HS-27A (cell line): ENCODE measurements at places on chromosomes 7 and 10.

GRCh38 chr10:90930070-90930837 is 9.4 kb upstream of the ANKRD1 start:
- peak; percentile 75 for DNase-seq

- DNase-seq, result no peak
Measured at GRCh38 chr10:91759581-91759986, 38.6 kb upstream of the TNKS2 start.

DNA sequence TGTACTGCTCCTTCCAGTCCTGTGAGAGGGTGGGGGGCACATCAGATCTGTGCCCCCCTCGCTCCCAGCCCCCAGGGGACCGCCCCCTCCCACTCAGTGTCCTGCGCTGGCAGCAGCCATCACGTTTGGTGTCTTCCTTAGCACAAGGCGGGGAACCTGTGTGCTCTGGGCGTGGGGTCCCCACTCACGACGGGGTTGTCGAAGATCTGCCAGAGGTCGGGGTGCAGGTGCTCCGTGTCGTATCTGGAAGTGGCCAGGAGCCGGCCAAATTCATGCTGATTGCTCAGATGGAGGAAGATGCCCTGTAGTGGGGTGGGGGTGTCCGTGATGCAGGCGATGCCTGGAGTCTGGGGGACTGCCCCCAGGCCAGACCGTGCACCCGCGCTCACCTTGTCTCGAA is 7.2 kb downstream of the PLOD3 start:
- no peak for DNase-seq

- DNase-seq, result no peak
Measured at GRCh38 chr7:43362652-43363034, 220.3 kb upstream of the STK17A start.

DNA sequence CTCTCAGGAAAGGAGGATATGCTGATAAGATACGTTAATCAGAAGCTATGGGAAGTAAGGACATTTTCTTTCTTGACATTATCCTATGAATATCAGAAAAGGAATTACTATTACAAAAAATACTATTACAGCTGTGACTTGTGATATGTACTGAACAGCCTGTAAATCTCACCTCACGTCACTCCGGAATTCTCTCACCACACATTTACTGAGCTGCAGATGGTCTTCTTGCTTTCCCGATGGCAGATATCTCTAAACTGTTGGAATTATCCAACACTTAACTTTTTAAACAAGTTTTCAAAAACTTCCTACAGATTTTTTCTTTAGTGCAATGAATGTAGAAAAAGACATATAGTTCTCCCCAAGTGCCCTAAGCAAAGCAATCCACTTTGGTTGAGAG is 313.4 kb downstream of the GPR37 start:
- DNase-seq, result no peak

DNA sequence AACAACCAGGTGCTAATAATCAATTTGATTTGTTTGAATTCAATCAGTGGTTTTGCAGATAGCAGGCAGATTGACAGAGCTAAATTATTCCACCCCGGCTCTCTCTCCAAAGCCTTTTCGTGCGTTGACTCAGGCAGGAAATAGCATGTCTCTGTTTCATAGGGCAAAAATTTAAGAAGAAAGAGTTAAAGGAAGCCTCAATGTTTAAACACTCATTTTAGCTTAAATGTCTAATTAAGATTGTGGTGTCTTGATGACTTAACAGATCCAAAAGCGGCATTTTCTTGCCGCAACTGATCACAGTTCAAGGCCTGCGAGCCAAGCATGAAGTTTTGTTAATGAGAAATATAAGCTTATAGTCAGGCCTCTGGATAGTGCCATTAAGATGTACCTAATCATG is 1051.1 kb upstream of the AUTS2 start:
- no peak for DNase-seq

DNA sequence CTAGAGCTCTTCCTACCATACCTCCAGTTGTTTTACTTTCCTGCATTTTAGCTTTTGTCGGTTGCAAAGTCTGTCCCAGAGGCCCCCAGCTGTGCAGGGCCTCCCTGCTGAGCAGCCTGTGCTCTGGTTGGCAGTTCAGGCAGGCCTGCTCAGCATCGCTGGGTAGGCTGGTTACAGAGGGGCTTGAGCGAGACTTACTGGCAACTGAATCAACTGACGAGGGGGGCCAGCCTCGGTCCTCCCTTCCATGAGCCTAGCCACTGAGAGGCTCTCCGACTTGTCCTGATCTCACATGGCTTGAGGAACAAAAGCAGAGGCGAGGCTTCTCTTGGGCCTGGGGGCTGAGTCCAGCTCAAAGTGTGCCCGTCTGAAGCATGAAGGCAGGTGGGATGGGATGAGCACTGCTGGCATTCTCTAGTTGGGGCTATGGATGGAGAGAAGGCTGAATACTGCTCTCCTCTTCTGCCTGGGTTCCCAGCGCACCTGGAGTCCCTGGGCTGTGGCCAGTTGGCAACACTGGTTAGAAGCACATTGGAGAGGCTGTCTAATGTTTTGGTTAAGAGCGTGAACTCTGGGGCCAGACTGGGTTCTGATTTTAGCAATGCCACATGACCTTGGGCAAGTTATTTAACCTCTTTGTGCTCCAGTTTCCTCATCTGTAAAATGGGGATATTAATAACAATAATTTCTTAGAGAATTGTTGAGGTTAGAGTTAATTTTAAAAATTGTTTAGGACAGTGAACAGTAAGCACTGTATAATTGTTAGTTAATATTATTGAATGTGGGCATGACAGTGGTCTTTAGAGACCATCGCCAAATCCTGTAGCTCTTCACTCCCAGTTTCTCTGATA is 6.9 kb upstream of the SFRP5 start:
- DNase-seq, result no peak

DNA sequence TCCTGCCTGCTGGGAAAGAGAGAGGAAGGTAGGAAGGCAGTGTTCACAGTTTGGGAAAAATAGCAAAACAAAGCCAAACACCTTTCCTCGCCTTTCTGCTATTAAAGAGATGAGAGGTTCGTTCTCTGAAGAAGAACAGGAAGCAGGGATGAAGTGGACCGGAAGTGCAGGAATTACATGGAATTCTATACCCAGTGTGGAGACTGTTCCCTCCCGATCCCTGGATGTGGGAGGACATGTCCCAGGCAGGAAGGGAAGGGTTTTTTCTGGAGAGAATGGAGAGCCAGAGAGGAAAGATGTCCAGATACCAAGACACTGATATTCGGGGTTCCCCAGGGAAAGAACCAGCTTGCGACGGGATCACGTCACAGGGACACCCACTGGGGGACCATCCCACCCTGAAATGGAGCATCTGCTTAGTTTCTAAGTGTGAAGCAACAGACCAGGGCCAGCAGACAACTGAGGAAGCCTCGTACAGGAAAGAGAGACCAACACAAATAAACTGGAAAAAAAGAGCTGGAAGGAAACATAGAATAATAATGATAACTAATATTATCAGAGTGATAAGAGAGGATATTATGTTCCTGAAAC is 187.6 kb downstream of the PRPF18 start:
- DNase-seq, result no peak

DNA sequence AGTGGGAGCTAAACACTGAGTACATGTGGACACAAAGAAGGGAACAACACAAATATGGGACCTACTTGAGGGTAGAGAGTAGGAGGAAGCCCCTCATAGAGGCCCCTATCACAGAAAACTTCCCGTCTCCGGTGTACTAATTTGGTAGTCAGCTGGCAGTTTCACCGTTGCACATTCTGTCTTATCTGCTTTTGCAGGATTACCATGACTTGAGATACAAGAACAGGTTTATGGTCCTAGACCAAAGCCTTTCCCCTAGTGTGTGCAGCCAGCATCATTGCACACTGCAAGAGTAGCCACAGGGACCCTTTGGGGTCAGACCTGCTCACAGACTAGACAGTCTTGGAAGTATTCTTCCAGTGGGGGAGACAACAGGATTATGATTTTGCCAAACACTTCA is 5.9 kb upstream of the IFIT1B start:
- no peak for DNase-seq

DNA sequence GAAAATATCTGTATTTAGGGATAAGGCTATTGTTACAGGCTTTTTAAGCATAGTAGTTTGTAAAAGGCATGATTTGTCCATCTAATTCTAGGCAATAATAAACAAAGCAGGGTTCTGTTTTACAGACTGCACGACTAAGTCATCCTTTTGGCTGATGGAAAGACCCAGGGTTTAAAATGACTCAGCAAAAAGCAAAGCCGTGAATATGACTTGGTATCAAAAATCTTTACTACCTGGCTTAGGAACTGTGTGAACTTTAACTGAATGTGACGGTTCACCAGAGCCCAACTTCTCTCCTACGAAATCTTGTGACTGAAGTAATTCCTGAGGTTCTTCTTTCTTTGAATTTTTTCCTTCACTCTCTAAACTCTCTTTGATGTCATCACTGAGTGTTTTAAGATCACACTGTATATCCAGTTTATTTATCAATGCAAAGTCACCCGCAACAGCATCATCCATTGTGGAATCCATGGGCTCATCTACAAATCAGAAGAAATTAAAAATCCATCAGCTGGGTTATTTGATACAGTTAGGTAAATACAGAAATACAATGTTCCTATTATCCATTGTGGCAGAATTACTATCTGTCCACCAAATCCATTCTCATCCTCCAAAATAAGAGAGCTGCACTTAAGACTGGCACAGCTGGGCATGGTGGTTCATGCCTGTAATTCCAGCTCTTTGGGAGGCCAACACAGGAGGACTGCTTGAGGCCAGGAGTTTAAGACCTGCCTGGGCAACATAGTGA is 17.0 kb downstream of the ATE1 start:
- DNase-seq, result no peak

- peak; percentile 81 for DNase-seq
Measured at GRCh38 chr10:126902157-126902556, 3.1 kb upstream of the DOCK1 start.

DNA sequence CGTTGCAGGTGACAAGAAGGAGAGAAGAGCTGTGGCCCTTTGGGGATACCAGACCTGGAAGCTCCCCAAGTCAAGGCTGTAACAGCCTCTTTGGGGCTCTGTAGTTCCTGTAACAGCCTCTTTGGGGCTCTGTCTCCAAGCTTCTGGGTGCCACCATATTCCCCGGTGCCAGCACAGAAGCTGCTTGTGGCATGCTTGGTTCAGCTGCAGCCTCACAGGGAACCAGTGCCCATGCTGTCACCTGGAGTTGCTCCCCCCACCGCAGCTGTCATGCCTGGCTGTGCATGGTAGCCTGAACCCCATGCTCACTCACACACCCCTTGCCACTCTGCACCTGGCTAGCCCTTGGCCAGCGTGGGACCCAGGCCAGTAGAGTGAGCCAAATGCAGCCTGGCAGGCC is 109.1 kb downstream of the ELAPOR2 start:
- no peak for DNase-seq

- DNase-seq, result no peak
Measured at GRCh38 chr10:128124813-128125403, 1.3 kb downstream of the MKI67 start.

- no peak for DNase-seq
Measured at GRCh38 chr7:115549910-115550309, 480.7 kb downstream of the TFEC start.
